ENCODE measurements at places on chromosomes 6 and 20.
A peak's percentile ranks its signal among the peaks of the same experiment; 100 is the strongest.

DNA sequence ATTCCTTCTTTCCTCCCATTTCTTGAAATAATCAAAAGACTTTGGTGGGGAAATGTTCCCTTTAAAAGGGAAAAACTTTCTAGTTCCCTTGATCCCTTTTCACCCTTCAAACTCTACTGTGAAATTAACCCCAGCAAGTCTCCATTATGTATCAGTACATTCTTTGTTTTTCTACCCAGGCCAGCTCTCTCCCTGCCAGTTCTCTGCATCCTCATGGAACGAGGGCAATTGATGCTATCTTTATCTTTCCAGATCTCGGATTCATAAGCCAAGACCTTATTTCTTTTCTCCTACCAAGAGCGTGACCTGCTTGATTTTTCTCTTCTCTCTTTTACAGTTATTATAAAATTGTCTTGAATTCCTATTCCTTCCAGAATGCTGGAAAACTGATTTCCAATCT lies 75.8 kb downstream of the ADGRB3 start:
- no peak for DNase-seq

DNA sequence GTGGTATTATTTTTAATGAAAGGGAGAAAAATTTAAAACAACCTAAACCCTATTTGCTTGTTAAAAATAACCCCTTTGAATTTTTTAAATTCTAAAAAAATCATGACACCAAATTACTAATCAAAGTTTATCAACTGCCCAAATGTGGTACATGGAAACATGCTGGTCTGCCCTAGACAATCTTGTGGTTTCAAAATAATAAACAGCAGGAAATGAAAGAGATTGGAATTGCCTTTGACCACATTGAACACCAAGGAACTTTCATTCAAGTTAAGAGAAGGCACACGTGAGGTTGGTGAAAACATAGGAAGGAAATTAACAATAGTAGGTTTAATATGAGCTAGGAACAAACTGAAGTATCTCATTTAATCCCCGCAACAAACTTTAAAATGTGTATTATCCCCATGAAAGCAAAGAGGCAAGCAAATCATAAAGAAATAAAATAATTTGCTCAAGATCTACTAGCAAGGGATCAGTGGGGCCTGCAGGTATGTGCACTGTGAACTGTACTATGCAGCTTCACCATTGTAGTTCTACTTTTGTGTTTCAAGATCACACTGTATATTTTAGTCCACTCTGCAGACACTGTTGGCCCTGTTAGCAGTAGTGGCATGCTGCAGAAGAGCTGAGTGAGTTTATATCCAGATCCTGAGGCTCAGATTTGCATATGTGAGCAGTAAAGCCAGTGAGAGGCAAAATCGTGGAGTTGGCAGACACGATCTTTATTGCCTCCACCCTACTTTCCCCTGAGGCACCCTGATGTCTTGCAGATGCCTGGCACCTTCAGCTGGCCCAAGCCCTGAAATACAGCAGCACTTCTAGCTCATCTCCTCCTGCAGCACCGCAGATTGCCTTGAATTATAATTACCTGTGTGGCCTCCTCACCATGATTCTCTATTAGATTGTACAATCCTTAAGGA lies 157.8 kb upstream of the TENT5A start:
- DNase-seq: no peak

DNA sequence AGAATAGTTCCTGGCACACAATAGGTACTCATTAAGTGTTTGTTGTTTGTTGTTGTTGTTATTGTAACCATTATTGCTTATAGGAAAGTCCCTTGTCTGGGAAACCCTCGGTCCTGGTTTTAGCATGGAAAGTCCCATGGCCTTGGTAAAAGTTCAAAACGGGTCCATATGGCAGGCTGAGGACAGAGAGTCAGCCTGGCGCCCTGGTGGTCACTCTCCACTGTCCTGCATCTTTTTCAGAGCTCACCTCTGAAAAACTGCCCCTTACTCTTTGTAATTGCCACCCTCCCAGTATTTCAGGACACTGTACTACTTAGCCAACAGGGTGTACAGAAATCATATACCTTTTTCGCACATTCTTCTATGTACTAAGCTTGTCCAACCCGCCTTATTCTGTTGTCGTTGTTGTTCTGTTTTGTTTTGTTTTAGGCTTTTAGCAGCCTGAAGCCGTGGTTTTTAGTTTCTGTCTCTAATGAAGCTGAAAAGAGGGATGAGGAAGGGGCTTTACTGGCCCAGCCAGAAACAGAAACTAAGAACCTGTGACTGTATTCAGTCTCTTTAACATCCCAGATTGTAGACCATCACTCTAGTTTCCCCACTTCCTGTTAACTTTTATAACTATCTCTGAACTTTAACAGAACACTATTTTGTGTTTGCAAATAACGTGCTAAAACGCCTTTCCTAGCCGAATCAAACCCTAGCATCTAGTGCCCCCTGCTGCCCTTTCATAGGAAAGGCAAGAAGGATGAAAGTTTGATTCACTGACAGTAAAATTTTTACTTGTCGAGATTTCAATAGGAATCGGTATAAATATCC lies 7.6 kb upstream of the TMEM14A start:
- no peak for DNase-seq

- DNase-seq: no peak
Observed at GRCh38 chr6:44275749-44276648, 5.7 kb downstream of the TMEM151B start.

GRCh38 chr6:51398064-51398705 lies 579.5 kb downstream of the TFAP2B start:
- DNase-seq: peak; percentile 8

DNA sequence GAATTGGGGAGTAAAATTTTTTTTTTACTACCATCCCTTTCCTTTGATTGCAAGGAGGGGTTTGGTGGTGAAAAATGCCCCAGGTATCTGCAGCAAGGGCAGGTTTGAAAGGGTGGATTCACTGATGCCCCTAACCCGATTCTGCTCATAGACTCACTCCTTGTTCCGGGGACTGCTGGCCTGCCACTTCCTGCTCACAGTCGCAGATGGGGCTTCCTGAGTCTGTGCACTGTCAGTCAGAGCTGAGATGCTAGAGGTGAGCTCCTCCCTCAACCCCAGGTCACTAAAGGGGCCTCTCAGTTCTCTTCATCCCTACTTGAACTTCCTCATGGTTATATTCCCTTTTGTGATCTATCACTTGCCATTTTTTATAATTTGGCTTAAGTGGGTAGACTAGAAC lies 357.9 kb downstream of the FARS2 start:
- DNase-seq: no peak

DNA sequence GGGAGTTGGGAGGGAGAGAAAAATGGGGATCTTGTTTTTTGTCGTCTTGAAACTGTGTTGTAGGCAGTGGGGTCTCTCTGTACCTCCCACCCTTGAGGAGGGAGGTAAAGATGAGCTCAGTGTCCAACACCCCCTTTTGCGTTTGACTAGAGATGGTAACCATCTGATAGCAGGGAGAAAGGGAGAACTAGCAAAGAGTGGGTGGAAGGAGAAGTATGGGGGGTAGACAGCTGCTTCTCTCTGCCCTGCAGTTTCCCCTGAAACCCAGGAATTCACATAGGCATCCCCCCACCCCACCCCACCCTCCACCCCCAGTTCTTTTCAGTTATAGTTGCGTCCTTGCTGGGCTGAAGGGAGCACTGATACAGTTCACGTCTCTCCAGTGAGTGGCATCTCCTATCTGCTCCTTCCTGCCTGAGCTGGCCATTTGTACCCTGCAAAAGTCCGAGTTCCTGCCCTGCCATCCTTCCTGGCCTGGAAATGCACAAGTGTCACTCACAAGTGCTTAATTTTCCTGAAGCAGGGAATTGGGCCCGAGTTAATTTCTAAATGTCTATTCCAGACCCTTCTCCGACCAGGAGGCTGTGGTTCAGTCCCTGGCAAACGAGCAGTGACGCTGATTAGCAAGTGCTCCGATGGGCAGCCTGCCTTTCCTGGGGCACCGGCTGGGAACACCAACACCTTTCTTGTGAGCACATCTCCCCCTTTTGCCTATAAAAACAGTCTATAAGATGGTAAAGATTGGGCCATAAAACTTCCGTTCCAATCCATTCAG lies 1.5 kb downstream of the SIRPA start:
- DNase-seq: no peak

DNA sequence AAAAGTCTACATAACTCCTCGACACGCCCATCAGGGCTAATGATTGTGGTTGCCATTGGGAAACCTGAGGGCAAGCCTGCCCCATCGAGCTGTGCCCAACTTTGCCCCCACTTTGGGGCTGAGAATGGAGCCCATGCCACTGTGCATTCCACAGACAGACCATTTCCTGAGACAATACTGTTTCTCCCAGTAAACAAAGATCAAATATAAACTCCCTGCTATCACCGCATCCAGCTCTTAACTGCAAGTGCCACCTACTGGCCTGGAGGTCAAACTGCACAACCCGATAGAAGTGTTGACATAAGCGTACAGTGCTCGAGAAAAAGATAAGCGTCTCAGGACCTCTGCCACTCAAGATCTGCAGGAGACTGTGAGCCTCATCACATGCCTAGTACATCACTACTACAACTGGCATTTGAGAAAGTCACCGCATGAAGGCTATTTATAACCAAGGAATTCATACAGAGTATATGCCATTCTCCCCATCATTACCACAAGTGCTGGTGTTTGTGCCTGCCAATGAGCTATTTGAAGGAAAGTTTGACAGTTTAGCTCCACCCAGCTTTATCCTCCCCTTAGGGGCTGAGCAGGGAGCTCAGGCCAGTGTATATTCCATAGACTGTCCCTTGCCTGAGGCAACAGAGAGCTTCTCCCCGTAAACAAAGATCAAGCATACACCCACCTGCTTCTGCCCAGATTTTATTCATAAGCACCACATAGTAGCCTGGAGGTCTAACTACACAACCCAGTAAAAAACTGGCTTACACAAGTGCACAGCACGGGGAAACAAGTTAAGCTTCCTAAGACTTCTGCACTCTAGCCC lies 4.5 kb upstream of the DEFB126 start:
- DNase-seq: no peak

GRCh38 chr6:22108199-22108598 lies 188.6 kb downstream of the PRL start:
- DNase-seq: no peak

DNA sequence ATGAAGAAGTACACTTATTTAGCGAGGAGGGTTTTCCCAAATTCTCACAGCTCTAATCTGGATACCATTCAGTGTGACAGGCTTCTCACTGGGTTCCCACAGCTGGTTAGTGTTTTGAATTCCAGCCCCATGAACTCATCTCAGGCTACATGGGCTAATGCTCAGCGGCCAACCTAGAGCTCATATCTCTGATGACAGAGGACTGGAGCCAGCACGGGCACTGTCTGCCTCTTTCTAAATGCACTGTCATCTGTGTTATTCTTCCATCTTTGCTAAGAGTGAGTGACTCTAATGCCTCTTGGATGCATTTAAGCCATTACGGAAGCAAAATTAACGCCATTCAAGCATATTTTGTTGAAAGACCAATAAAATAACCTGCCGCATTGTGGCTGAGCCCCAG lies 308.9 kb upstream of the JAG1 start:
- DNase-seq: no peak

DNA sequence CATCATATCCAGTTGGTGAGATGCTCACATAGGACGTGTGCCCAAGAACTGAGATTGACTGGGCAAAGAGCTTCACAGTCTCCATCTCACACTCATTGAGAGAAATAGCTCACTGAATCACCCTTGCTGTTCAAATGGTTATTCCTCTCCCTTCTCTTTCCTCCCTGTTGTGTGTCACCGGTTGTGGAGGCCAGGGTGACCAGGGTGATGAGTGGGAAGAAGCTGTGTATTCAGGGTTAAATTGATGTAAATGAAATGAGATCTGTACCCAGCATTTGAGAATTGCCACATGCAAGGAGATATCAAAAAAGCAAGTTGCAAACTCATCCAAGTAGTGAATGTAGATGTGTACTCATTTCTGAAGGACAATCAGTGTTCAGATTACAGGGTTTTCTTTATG lies 36.6 kb upstream of the VAPB start:
- DNase-seq: no peak

DNA sequence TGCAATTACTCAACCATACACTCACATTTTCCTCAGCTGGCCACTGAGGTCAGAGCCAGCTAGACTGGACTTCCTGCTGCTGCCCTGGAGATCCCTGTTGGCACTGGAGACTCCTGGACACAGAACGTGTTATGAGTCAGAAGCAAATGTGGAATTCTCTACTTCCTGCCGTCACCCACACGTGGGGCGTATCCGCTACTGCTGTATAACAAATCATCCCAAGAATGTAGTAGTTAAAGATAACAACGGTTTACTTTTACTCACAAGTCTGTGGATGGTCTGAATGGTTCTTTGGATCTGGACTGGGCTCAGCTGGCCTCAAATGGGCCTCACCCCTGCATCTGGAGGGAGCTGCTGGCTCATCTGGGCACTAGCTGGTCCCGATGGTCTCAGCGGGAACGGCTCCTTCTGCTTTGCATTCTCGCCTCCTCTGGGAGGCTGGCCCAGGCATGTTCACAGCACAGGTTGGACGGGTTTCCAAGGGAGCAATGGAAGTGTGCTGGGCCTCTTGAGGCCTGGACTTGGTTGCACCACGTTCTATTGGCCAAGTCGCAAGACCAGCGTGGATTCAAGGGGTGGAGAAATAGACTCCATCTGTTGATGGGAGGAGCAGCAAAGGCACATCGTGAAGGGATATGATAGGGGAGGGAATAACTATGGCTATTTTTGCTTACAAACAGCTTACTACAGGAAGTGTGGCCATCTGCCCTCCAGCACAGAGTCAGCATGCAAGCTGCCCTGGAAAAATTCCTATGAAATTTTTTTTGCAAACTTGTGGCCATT lies 118.5 kb downstream of the SNX5 start:
- DNase-seq: peak; percentile 82

GRCh38 chr20:36585410-36586125 lies 12.2 kb downstream of the TGIF2 start:
- peak; percentile 78 for DNase-seq

- DNase-seq: no peak
Observed at GRCh38 chr6:42118162-42119001, 24.0 kb downstream of the C6orf132 start.

DNA sequence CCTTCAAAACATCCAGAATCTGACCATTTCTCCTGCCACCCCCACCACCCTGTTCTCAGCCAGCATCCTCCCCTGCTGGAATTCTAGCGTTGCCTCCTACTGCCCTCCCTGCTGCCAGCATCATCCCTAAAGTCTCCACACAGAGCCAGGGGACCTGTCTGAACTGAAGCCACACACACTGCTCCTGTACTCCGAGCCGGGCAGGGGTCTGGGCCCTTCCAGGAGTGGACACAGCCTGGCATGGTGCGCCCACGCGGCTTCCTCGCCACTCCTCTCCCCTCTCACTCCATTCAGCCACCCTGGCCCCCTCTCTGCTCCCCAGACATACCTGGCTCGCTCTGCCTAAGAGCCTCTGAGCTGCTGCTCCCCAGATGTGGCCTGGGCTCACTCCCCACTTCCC lies 155.5 kb downstream of the PREX1 start:
- no peak for DNase-seq

- DNase-seq: no peak
Observed at GRCh38 chr6:72461144-72461543, 160.7 kb upstream of the KCNQ5 start.

- DNase-seq: peak; percentile 78
Observed at GRCh38 chr20:24695529-24696225, 226.2 kb downstream of the SYNDIG1 start.
